ENCODE measurements at places on chromosomes 5 and 9. TPM values are rescaled to one million over a fixed set of nuclear protein-coding genes. Genes with fewer than 3 reads are reported as not detected.

GRCh38 chr5:151550146-151550545, 41.0 kb downstream of the FAT2 start:
- DNase-seq = no peak

GRCh38 chr9:20394969-20395368, 227.3 kb downstream of the MLLT3 start:
- no peak for DNase-seq

GRCh38 chr9:34715639-34716215, 5.8 kb upstream of the CCL21 start:
- DNase-seq = no peak

DNA sequence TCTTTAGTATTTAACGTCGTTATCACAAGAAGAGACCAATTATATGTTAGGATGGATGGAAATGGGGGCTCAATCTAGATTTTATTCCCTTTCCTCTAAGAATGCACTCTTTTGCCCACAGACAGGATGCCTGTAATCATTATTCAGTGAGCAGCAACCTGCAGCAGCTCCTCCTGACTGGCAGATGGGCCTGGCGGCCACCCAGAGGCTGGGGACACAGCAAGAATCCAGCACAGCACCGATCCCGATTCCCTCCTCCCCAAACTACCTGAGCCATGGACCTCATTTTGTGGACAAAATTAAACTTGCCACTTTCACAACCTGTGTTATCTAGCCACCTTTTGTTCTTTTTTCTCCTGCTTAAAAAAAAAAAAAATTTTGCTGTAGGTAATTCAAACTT, 101.0 kb downstream of the USP20 start:
- no peak for DNase-seq

DNA sequence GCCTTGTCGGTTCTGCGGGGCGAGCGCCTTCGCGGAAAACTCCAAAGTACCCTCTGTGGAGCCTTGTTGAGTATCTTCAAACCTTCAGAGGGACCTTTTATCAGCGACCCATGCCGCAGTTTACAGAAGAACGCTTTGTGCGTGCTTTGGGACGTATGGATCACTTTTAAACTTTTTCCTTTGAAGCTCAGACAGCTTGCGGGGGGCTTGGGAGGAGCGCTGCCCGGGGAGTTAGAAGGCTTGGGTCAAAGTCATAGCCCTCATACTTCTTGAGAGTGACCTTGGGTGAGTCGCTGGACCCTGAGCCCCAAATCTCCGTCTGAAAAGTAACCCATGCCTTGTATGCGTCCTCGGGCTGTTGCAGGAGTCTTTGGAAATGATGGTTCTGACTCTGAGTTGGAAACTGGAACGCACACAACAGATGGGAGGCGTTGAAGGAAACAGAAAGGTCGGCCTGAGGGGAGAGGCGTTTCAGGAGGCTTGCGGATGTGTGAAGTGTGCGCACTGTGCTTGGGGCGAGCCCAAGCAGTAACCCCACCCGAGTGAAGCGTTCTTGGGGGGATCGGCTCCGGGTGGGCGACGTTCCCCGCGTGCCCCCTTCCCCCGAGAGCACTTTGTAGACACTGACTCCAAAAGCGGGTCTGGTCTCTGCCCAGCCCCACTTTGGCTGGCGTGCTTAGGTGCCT, 661 bp upstream of the SLC25A51 start:
- DNase-seq = peak; percentile 92

GRCh38 chr9:73133921-73134407, 17.7 kb upstream of the ANXA1 start:
- no peak for DNase-seq

DNA sequence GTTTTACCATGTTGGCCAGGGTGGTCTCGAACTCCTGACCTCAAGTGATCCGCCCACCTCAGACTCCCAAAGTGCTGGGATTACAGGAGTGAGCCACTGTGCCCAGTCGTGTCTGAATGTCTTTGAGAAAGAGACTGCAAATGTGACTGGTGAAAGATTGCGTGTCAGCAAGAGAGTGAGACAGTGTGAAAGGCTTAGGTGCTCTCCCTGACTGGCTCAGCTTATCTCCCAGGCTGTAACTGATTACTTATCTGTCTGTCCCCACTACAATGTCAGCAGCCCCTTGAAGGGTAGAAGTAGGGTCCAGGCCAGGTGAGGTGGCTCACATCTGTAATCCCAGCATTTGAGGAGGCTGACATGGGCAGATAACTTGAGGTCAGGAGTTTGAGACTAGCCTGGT, 3.4 kb upstream of the FGFR4 start:
- peak; percentile 32 for DNase-seq

- no peak for DNase-seq
Measured at GRCh38 chr5:8005416-8005815, 136.5 kb downstream of the MTRR start.

DNA sequence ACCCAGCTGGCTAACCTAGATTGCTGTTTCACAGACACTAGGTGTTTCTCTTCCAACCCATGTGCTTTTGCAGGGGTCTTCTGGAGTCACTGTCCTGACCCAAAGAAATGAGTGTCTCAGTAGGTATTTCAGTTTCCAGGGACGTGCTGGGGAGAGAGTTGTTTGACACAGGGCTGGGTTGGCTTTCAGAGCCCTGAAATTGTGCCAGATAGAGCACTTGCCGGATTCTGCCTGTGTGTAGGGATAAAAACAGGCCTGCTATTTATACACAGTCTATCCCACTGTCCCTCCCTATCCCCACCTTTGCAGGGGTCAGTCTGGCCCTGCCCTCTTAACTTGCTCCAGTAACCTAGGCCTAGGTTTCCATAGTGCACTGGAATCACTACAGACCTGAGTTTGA, 957 bp upstream of the HBEGF start:
- DNase-seq = no peak

- DNase-seq = no peak
Measured at GRCh38 chr5:158287643-158288271, 428.8 kb upstream of the CLINT1 start.

- DNase-seq = peak; percentile 17
Measured at GRCh38 chr9:33884856-33885701, 68.1 kb downstream of the UBE2R2 start.

DNA sequence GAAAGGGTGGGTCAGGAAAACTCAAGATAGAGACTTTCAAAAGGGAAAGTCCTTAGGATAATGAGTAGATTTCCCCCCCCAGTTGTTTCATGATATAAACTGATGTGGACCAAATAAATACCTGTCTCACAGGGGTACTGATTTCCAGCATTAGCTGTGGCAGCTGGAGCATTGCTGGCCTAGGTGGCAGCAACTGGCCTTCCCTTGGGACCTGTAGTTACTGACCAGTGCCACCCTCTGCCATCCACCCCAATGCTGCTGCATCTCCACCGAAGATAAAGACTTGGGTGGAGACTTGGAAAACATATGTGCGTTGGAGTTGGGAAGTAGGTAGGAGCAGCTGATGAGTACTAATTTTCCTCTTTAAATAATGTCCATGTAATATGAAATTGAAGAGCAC, 71.8 kb downstream of the SYK start:
- DNase-seq = no peak

- DNase-seq = no peak
Measured at GRCh38 chr5:86613455-86613854, 4.3 kb upstream of the COX7C start.

- DNase-seq = no peak
Measured at GRCh38 chr5:100584889-100585288, 49.7 kb downstream of the FAM174A start.

DNA sequence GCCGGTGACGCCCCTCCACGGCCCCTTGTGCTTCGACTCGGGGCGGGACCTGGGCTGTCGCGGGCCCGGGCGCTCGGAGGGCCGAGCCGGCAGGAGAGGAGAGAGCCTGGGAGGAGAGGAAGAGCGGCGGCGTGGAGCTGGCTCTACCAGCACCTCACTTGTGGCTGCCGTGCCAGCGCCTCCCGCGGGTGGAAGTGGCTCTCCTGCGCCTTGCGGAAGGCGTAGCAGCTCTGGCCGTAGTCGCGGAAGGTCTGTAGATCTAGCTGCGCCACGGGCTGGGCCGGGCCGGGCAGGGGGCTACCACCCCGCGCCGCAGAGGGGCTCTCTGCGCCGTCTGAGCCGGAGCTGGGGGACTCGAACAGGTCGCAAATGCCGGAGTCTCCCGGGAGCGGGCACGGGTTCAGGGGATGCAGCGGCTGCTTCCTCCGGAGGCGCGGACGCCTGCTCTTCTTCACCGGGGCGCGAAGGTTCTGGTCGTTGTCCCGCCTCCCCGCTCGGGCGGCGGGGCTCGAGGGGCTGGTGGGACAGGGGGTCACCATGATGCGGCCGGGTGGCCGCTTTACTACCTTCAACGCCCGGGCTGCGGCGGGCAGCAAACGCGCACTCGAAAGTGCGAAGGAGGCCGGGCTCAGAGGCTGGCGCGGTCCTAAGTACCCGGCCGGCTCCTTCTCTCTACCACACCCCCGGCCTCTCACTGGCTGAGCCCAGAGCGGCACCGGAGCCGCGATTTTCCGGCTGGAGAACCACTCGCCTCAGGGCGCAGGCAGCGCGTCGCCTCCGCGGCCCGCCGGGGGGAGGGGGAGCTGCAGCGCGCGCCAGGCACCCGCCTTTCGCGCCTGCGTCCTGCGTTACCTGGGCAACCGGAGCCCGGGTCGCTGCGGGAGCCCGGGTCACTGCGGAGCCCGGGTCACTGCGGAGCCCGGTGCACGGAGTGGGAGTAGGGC, at the start of gene CCNO:
CCNO (minus strand) TSS at position 624 of the 944 bp plus-strand sequence; CDS start at position 539, 85 bp downstream.
- DNase-seq = peak; percentile 96

GRCh38 chr9:93825348-93826115, 129.6 kb downstream of the BARX1 start:
- DNase-seq = peak; percentile 82

- no peak for DNase-seq
Measured at GRCh38 chr9:16429671-16430070, 440.8 kb downstream of the BNC2 start.

DNA sequence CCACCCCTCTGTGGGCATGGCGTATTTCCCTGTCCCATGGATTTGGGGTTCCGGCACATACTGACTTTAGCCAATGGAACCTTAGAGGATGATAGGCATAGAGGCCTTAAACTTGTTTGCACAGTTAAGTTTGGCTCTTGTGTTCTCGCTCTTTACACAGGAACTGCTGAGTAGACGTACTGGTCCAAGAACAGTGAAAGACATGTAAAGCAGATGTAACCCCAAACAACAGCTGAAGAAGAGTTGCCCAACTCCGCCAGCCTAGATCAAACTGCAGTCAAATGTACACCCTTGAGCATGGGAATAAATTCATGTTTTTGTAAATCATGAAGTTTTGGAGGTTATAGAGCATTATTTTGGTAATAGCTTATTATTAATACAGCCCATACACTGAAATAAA, 260.0 kb upstream of the NREP start:
- no peak for DNase-seq

- DNase-seq = peak; percentile 63
Measured at GRCh38 chr5:127206320-127207113, 84.1 kb upstream of the MEGF10 start.

- no peak for DNase-seq
Measured at GRCh38 chr5:5360941-5361520, 61.4 kb upstream of the ICE1 start.

GRCh38 chr9:131447600-131447999, 53.7 kb downstream of the PRRC2B start:
- no peak for DNase-seq

GRCh38 chr5:423626-424261, 19.2 kb upstream of the EXOC3 start:
- peak; percentile 47 for DNase-seq

- DNase-seq = no peak
Measured at GRCh38 chr9:7984203-7984602, 184.6 kb upstream of the DMAC1 start.

GRCh38 chr5:170206958-170207357, 25.8 kb upstream of the C5orf58 start:
- no peak for DNase-seq

- peak; percentile 73 for DNase-seq
Measured at GRCh38 chr9:6944896-6945295, 187.1 kb downstream of the KDM4C start.

DNA sequence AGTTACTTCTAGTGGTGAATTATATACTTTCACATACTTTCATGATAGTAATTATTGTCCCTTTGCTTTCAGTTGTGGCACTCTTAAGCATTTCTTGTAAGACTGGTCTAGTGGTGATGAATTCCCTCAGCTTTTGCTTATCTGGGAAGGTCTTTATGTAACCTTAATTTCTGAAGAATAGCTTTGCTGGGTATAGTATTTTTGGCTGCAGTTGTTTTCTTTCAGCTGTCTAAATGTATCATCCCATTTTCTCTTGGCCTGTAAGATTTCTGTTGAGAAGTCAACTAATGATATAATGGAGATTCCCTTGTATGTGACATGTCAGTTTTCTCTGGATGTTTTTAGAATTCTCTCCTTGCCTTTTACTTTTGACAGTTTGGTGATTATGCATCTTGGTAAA, 41.0 kb downstream of the TMEM38B start:
- no peak for DNase-seq

- no peak for DNase-seq
Measured at GRCh38 chr5:9408964-9409363, 136.9 kb downstream of the SEMA5A start.

DNA sequence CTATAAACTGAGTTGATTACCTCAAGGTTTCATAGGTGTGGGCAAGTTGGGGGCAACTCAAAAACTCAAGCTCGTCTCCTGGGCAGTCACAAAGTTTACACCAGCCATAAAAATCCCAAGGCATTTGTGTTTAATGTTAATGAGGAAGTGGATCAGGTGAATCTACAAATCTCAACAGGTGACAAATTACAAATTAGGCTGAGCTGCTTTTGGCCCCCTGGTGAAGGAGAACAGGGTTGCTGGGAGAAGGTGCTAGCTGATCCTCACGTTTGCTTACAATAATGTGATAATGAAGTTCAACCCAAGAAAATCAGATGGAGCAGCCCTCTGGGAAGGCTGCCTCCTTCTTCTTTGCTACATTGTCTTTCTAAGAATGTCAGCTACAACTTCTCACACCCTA, 488.4 kb upstream of the DMAC1 start:
- DNase-seq = no peak

- no peak for DNase-seq
Measured at GRCh38 chr9:72871685-72872084, 81.2 kb downstream of the ALDH1A1 start.

GRCh38 chr5:151019331-151019730, 1.1 kb upstream of the GPX3 start:
- DNase-seq = no peak

The WNK2 gene
- total RNA-seq = not detected

The CCDC171 gene
- total RNA-seq = 5.8 TPM

The SMIM32 gene
- not detected for total RNA-seq

The ELOVL7 gene
- under 0.01 TPM for total RNA-seq

The HAVCR2 gene
- total RNA-seq = 0.72 TPM

The RASGRF2 gene
- under 0.01 TPM for total RNA-seq

The C5orf15 gene
- 68.4 TPM for total RNA-seq

The RGS7BP gene
- total RNA-seq = under 0.01 TPM

The C9orf50 gene
- 0.36 TPM for total RNA-seq

The TNFSF15 gene
- total RNA-seq = 0.29 TPM

The ZSWIM6 gene
- total RNA-seq = 10.0 TPM

The MYMK gene
- total RNA-seq = not detected

The N4BP3 gene
- under 0.01 TPM for total RNA-seq

The OBP2B gene
- not detected for total RNA-seq
